ENCODE measurements at places on chromosomes 2 and 18. TPM values are rescaled to one million over a fixed set of nuclear protein-coding genes. Genes with fewer than 3 reads are reported as not detected.

GRCh38 chr2:47724221-47724981, 58.5 kb upstream of the MSH6 start:
- no peak for DNase-seq
- H3K27me3 ChIP-seq = no peaks in the 10 kb centered on the region
- H3K4me1 ChIP-seq = no peaks in the 10 kb centered on the region
- no peak overlapping the region for H3K4me3 ChIP-seq
- H3K36me3 ChIP-seq = no peaks in the 10 kb centered on the region
- no peak overlapping the region for H3K27ac ChIP-seq

- DNase-seq = no peak
- H3K36me3 ChIP-seq = peaks cover 28% of the 10 kb centered on the region
- H3K27me3 ChIP-seq = no peaks in the 10 kb centered on the region
- H3K4me3 ChIP-seq = no peak overlapping the region
- H3K27ac ChIP-seq = no peak overlapping the region
These were observed 63.5 kb downstream of the EMILIN2 start for GRCh38 chr18:2910261-2910660.

DNA sequence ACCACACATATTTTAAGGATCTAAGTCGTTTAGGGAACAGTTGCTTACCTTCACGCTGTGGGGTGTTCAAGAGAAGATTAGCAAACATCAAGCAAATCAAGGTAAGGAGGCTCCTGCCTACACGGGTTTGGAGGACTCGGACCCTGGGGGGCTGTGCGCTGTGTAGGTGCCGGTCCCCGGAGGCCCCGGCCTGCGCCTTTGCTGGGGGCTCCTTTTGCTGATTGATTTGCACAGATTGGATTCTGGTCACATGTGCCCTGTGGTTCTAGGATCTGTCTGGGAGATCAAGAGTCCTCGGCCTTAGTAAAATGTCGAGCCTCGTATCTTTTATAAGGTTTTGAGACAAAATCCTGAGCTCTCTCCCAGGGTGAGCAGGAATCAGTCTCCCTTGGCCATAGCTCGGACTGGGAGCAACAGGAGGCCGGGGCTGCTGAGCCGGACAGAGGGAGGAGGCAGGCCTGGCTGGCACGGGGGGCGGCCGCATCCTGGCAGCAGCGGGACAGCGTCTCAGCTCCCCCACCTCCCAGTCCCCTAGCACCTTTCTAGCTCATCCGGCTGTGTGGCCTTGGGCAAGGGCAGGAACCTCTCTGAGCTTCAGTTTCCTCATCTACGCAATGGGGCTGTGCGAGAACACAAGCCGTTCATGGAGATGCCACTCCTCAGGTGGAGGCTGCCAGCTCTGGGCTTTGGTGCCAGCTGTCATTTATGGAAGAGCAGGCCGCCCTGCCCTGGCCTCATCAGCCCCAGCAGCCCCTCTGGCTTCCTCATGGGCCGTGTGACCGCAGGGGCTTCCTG, 147.2 kb downstream of the MBP start:
- H3K4me3 ChIP-seq = no peak overlapping the region
- H3K4me1 ChIP-seq = peaks cover 11% of the 10 kb centered on the region
- H3K27ac ChIP-seq = no peak overlapping the region
- H3K36me3 ChIP-seq = no peaks in the 10 kb centered on the region

- H3K36me3 ChIP-seq = no peaks in the 10 kb centered on the region
- H3K4me1 ChIP-seq = no peaks in the 10 kb centered on the region
- H3K27ac ChIP-seq = no peak overlapping the region
- no peak for DNase-seq
These were observed 181.9 kb downstream of the TNS1 start for GRCh38 chr2:217820904-217821303.

DNA sequence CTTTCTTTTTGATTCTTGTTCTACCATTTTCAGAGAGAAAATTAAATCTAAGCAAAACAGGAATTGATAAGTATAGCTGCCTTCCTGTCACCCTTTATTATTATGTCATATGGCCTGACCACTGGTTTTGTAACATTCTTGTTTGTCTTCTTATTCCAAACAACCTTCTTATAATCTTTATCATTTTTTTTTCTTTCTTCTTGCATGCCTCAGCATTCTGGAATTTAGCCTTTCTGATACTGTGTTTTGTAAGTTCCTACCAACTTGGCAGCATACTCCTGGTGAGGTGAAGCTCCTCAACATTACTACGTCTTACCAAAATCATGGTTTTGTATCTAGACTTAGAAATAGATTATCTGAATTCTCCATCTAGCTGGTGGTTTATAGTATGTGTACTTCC, 199.2 kb downstream of the CAMKMT start:
- no peak overlapping the region for H3K27ac ChIP-seq
- H3K27me3 ChIP-seq = no peaks in the 10 kb centered on the region
- no peak overlapping the region for H3K4me3 ChIP-seq

- DNase-seq = no peak
- H3K4me1 ChIP-seq = peaks cover 8% of the 10 kb centered on the region
- H3K27ac ChIP-seq = no peak overlapping the region
These were observed 16.9 kb downstream of the GPR55 start for GRCh38 chr2:230908092-230908594.

GRCh38 chr2:11159574-11160170, 4.4 kb downstream of the SLC66A3 start:
- H3K4me3 ChIP-seq = no peak overlapping the region

REG3G gene
- total RNA-seq = 0.38 TPM

GRCh38 chr2:142967060-142967459, 89.6 kb downstream of the KYNU start:
- H3K27ac ChIP-seq = no peak overlapping the region
- H3K4me1 ChIP-seq = no peaks in the 10 kb centered on the region
- H3K4me3 ChIP-seq = no peak overlapping the region
- H3K27me3 ChIP-seq = no peaks in the 10 kb centered on the region
- H3K36me3 ChIP-seq = no peaks in the 10 kb centered on the region

DNA sequence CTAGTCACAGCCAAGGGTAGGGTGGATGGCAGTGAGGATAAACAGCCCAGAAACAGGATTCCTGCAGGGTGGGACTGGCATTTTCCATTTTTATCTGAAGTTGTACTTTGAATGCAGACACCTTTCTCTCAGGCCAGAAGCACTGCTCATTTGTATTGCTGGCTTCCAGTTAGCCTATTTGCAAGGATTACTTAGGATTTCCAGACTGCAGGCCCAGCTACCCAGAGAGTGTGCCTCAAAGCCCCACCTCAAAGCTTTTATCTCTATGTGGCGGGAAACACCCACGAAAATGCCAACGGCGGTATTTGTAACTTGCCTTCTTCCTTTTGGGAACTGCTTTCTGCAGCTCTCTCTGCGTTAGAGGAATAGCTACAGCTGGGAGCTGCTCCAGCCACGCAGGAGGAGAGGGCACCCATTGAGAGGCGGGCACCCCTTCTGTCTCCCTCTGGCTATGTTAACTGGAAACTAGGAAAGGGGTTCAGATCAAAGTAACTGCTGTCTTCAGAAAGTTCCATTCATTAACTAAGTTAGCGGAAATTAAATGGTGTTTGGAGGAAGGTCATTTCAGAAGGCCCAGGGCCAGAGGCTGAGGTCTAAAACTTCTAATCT, 144.9 kb downstream of the TGIF1 start:
- peaks cover 63% of the 10 kb centered on the region for H3K4me1 ChIP-seq
- no peak for DNase-seq
- no peaks in the 10 kb centered on the region for H3K36me3 ChIP-seq
- peak overlapping the region; percentile 98 for H3K27ac ChIP-seq
- no peaks in the 10 kb centered on the region for H3K27me3 ChIP-seq

GRCh38 chr18:46569211-46569610, 87.8 kb downstream of the LOXHD1 start:
- H3K27me3 ChIP-seq = no peaks in the 10 kb centered on the region
- H3K4me1 ChIP-seq = no peaks in the 10 kb centered on the region
- no peak overlapping the region for H3K4me3 ChIP-seq
- H3K27ac ChIP-seq = no peak overlapping the region

AGPS gene
- total RNA-seq = 29.6 TPM

DNA sequence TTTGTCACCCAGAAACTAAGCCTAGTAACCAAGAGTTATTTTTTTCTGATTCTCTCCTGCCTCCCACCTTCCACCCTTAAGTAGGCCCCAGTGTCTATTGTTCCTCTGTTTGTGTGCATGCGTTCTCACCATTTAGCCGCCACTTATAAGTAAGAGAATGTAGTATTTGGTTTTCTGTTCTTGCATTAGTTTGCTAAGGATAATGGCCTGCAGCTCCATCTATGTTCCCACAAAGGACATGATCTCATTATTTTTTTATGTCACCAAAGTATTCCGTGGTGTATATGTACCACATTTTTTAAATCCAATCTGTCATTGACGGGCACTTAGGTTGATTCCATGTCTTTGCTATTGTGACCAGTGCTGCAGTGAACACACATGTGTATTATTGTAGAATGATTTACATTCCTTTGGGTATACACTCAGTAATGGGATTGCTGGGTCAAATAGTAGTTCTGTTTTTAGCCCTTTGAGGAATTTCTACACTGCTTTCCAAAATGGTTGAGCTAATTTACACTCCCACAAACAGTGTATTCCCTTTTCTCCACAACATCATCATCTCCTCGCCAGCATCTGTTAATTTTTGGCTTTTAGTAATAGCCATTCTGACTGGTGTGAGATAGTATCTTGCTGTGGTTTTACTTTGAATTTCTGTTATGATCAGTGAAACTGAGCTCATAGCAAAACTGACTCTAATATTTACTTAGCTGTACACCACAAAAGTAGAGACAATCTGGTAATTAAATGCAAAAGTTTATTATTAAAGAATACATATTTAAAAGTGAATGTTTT, 660.1 kb upstream of the SLC8A1 start:
- H3K27ac ChIP-seq = no peak overlapping the region
- no peak for DNase-seq
- H3K4me3 ChIP-seq = no peak overlapping the region
- H3K36me3 ChIP-seq = no peaks in the 10 kb centered on the region
- H3K27me3 ChIP-seq = no peaks in the 10 kb centered on the region

DNA sequence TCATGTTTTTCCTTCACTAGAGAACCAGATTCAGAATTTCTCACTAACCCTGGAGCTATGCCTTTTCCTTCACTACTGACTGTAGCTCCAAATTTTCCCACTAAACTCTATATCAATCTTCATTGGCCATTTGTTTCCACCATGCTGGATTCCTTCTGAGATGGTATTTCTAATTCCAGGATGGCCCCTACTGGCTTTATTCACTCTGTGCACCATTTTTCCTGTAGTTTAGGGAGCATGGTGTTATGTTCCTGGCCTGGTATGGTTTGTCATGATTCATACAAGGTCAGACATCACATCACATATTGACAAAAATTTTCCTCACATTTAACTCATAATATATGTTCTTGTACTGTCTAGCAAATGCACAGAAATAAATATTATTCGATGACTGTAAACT, 229.2 kb upstream of the TFPI start:
- H3K4me3 ChIP-seq = no peak overlapping the region
- H3K4me1 ChIP-seq = no peaks in the 10 kb centered on the region
- H3K27ac ChIP-seq = no peak overlapping the region
- H3K36me3 ChIP-seq = no peaks in the 10 kb centered on the region
- H3K27me3 ChIP-seq = no peaks in the 10 kb centered on the region
- DNase-seq = no peak

LDLRAD4 gene
- 80.8 TPM for total RNA-seq

GRCh38 chr2:238506371-238507068, 79.8 kb downstream of the ASB1 start:
- H3K4me1 ChIP-seq = no peaks in the 10 kb centered on the region
- H3K36me3 ChIP-seq = no peaks in the 10 kb centered on the region
- no peaks in the 10 kb centered on the region for H3K27me3 ChIP-seq
- no peak overlapping the region for H3K4me3 ChIP-seq

DNA sequence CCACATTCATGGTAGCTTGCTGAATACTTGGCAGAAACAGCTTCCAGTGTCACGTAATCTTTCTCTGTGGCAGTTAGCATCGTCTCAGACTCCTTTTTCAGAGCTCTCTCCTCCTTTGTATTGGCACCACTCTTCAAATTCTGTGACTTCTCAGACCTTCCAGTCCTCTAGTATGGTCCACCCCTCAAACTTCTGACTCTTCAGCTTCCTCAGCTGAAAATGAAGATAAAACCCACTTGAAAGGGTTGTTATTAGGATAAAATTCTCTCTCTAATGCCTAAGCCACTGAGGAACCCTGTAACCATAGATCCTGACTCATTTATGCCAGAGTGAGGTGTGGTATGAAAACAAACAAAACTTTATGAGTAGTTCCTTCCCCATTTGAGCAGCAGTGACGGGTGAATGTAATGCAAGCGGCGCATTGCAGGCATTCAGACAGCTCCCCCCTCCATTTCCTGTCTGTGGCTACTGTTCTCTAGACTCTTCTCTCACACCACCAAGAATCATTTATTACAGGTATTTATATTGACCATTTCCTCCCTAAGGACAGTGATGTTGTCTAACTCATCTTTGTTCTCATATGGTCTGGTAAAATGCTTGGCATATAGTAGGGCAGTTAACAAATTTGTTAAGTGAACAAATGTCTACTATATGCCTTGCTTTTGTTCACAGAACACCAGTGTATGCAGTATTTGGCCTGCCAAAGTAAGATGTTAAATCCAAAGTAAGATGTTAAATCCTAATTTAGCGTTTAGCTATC, 35.3 kb downstream of the GALNT1 start:
- no peaks in the 10 kb centered on the region for H3K36me3 ChIP-seq
- no peak for DNase-seq
- H3K4me3 ChIP-seq = peak overlapping the region; percentile 13
- H3K4me1 ChIP-seq = peaks cover 4% of the 10 kb centered on the region

GRCh38 chr18:23171581-23172156, 36.4 kb downstream of the CABLES1 start:
- H3K27me3 ChIP-seq = no peaks in the 10 kb centered on the region
- no peaks in the 10 kb centered on the region for H3K36me3 ChIP-seq
- no peak overlapping the region for H3K27ac ChIP-seq
- H3K4me1 ChIP-seq = no peaks in the 10 kb centered on the region
- DNase-seq = no peak
- no peak overlapping the region for H3K4me3 ChIP-seq

All from T-cell (primary cell).